Activated T-cell treated with anti-CD3 and anti-CD28 coated beads, Interleukin-2, amount 50 U/mL, for 72 hours (primary cell): ENCODE measurements at places on chromosomes 4 and X.

GRCh38 chr4:13849778-13850177 lies 222.3 kb upstream of the BOD1L1 start:
- no peak for DNase-seq
- no peak overlapping the region for H3K4me3 ChIP-seq
- no peak overlapping the region for H3K27ac ChIP-seq
- no peaks in the 10 kb centered on the region for H3K27me3 ChIP-seq
- H3K36me3 ChIP-seq, result no peaks in the 10 kb centered on the region

DNA sequence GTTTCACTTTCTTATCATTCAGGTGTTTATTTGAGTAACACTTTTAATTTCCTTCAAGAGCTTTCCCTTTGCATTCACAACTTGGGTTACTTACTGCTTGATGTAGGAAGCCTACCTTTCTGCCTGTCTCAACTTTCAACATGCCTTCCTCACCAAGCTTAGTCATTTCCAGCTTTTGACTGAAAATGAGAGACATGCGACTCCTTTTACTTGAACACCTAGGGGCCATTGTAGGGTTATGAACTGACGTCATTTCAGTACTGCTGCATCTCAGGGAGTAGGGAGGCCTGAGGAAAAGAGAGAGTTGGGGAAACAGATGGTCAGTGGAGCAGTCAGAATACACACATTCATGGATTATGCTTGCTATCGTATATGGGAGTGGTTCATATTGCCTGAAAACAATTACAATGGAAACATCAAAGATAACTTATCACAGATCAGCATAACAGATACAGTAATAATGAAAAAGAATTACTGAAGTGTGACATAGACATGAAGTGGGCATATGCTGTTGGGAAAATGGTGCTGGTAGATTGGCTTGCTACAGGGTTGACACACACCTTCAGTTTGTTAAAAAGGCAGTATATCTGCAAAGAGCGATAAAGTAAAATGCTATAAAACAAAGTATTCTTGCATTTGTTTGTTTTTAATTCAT lies 25.7 kb downstream of the USP53 start:
- H3K4me3 ChIP-seq, result peak overlapping the region; percentile 79
- H3K27me3 ChIP-seq, result no peaks in the 10 kb centered on the region
- DNase-seq, result peak; percentile 67
- peaks cover 48% of the 10 kb centered on the region for H3K4me1 ChIP-seq
- peaks cover 5% of the 10 kb centered on the region for H3K36me3 ChIP-seq

GRCh38 chr4:26525771-26526150 lies 35.5 kb upstream of the CCKAR start:
- H3K27me3 ChIP-seq, result no peaks in the 10 kb centered on the region
- H3K36me3 ChIP-seq, result no peaks in the 10 kb centered on the region
- H3K27ac ChIP-seq, result no peak overlapping the region
- H3K4me3 ChIP-seq, result no peak overlapping the region
- no peaks in the 10 kb centered on the region for H3K4me1 ChIP-seq

GRCh38 chr4:3111461-3111860 lies 37.0 kb downstream of the HTT start:
- no peak overlapping the region for H3K27ac ChIP-seq
- H3K4me1 ChIP-seq, result peaks cover 5% of the 10 kb centered on the region
- no peak for DNase-seq
- peaks cover 4% of the 10 kb centered on the region for H3K36me3 ChIP-seq
- H3K4me3 ChIP-seq, result no peak overlapping the region

DNA sequence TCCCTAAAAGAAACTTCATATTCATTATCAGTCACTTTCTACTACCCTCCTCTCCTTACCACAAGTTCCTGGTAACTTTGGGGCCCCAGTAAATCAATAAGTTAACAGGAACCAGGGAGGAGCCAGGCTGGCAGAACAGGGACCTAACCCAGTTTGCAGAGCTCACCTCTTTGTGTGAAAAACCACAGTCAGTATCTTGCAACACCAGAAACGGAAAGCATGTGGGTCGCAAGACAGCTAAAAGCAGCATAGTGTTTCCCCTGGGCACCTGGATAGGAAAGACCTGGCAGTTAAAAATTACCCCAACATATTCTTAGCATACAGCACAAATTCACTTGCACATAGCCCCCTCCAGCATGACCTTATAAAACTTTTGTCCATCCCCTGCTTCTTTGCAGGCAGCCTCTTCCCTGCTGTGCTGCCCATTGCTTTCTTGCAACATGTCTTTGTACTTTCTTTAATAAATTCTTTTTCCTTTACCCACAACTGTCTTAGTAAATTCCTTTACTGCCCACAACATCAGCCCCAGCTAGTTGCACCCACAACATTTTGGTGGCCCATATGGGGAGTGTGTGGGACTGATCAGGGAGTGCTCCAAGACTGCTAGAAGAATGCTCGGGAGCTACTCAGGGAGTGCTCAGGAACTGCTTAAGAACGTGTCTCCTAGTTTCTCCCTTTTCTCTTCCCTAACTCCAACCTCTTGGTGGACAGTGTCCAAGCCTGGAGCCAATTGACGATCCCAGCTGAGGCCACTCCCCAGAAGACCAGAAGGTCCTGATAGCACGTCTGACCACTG lies 83.4 kb downstream of the MSN start:
- peak; percentile 35 for DNase-seq
- H3K27me3 ChIP-seq, result peaks cover 12% of the 10 kb centered on the region
- peaks cover 16% of the 10 kb centered on the region for H3K36me3 ChIP-seq
- H3K27ac ChIP-seq, result peak overlapping the region; percentile 32
- peak overlapping the region; percentile 38 for H3K4me3 ChIP-seq

GRCh38 chrX:102154900-102155805 lies 624 bp downstream of the BEX5 start:
- H3K36me3 ChIP-seq, result no peaks in the 10 kb centered on the region
- H3K27me3 ChIP-seq, result peaks cover 48% of the 10 kb centered on the region
- H3K27ac ChIP-seq, result peak overlapping the region; percentile 94
- peak; percentile 33 for DNase-seq
- peak overlapping the region; percentile 95 for H3K4me3 ChIP-seq

- H3K4me1 ChIP-seq, result peaks cover 14% of the 10 kb centered on the region
- DNase-seq, result no peak
- no peaks in the 10 kb centered on the region for H3K36me3 ChIP-seq
- H3K27me3 ChIP-seq, result peaks cover 18% of the 10 kb centered on the region
- H3K4me3 ChIP-seq, result no peak overlapping the region
Measured at GRCh38 chr4:2388429-2389182, 29.8 kb downstream of the ZFYVE28 start.
